ENCODE measurements at places on chromosomes 7 and 10.

DNA sequence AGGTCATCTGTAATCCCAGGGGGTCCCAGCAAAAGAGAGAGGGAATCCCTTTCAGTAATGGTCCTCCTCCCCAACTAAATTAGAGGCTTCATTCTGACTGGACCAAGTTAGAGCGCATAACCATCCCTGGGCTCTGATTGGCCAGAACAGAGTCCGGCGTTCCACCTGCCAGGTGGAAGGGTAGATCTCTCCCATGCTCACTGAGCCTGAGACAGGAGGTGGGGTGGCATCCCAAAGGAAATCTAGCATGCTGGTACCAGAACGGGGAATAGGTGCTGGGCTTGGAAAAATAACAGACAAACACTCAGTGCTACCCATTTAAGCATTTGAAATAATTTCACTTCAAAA, 21.0 kb upstream of the TSPAN33 start:
- no peak for DNase-seq

DNA sequence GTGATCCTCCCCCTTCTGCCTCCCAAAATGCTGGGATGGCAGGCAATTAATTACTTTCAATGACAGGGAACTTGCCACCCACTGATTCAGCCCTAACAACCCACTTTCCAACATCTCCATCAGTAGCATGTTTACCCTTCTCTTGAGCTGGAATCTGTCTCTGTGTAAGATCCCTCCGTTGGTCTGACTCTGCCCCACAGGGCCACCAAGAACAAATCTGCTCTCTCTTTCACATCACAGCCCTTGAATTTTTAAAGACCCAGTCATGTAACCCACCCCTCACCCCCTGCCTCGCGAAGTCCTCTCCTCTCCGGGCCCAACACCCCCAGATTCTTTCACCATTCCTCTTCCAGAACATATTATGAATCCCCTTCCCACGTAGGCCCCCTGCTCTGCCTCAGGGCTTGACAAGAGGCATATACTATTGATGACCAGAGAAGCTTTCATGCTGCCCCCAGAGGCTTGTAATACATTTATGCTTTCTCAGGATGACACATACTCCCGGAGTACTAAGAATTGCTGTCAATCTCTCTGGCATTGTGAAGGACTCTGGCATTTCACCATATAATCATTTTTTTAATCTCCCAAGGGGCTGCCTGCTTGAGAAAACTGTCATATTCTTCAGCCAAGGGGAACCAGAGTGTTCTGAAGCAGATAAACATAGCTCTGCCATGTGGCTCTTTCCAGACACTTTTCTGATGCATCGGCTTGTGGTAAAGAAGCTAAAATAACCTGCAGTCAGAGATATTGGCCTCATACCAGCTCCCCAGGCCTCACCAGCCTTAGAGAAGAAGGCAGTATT, 179.2 kb upstream of the AUTS2 start:
- DNase-seq, result no peak

DNA sequence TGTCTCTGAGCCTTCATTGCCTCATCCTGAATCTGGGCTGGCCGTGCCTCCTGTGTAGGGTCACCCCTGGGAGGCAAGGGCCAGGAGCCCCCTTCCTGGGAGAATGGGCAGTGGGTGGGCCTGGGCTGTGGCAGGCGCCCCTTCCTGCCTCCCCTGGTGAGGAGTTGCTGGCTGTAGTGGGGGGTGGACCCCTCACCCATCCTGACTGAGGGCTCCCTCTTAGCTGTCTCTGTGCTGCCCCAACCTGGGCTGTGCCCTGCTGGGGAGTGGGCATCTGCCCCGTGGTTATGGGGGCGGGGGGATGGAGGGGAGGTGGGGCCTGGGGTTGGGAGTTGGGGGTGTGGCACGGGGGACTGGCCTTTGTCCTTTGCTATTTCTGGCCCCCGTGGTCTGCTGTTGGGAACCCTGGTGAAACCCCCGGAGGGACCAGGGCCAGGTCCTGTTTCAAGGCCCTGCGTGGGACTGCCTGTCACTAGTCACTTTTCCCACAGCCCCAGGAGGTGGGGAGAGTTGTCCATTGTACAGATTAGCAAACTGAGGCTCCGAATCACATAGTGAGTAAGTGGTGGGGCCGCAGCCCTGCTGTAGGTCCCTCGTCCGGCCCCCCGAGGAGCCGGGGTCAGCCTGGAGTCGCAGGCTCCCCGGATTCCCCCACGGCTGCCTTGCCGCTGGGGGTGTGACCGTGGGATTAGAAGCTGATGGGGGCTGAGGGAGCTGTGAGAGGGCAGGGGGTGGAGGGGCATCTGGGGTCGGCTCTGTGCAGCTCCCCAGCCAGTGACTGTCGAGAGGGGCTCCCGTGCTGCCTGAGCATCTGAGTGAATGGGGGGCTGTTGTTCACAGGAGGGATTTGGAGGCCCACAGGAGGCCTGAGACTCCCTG, 2.7 kb downstream of the TTYH3 start:
- DNase-seq, result no peak

- no peak for DNase-seq
Observed at GRCh38 chr7:36650766-36651312, 73.5 kb downstream of the AOAH start.

DNA sequence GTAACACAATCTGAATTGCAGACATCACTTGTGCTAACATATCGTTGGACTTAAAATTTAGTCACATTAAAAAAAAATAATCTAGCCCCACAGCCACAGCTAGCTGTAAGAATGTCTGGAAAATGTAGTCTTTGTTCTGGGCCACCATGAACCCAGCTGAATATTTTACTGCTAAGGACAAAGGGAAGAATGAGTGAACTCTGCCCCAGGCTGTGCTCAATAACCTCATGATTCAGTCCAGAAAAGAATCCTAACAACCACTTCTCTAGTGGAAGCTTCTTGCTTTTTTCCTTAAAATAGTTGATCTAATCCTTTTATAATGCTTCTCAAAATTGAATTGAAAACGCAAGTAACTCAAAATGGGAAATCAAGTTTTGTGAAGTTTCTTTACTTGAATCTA, 25.6 kb upstream of the SOSTDC1 start:
- DNase-seq, result no peak

GRCh38 chr7:22949221-22949620, 64.7 kb downstream of the HYCC1 start:
- no peak for DNase-seq
